T-helper 22 cell (primary cell): ENCODE measurements at places on chromosomes 16 and 17.

DNA sequence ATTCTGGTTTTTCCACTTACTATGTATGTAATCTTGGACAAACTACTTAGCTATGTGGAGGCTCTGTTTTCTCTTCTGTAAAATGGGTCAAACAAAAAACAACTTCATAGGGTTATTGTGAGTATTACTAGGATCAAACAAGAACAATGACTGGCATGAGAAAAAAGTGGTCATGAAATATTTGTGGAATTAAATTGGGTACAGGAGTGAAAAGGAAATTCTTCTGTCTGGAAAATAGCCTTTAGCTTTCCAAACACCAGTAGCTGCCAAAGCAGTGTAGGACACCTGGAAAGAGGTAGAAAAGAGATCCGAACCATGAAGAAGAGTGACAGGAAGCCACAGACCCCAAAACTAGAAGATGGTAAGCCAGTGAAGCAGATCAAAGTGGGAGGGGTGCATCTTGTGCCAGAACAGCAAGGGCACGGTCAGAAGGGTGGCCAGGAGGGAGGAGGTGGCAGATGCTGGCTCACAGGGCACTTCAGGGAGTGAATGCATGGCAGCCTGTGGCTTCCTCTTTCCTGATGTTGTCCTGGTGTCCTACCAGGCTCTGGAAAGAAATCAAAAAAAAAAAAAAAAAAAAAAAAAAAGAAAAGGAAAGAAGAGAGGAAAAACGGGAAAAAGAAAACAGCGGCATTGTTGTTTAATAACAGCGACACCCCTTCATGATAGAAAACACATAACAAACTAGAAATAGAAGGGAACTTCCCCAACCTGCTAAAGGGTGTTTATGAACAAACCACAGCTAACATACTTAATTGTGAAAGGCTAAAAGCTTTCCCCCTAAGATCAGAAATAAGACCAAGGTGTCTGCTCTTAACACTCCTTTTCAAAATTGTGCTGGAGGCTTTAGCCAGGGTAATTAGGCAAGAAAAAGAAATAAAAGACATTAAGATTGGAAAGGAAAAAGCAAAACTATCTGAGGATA, 67.9 kb downstream of the PCTP start:
- DNase-seq, result no peak

- no peak for DNase-seq
These were observed 28.5 kb upstream of the SLC38A8 start for GRCh38 chr16:84071121-84071520.

DNA sequence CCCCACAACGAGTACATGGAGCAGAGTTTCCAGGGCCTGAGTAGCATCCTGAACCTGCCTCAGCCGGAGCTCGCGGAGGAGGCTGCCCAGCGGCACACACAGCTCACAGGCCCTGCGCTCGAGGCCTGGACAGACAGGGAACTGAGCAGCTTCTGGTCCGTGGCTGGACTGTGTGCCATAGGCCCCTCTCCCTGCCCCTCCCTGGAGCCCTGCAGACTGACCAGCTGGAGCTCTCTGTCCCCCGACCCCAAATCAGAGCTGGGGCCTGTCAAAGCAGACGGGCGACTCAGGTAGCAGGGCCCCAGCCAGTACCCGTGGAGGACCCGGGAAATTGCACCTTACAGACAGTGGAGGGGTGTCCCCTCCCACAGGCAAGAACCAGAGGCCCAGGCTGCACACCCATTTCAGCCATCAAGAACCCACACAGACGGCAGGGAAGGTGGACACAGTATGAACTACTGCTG, 13.0 kb downstream of the MRPL27 start:
- DNase-seq, result no peak

DNA sequence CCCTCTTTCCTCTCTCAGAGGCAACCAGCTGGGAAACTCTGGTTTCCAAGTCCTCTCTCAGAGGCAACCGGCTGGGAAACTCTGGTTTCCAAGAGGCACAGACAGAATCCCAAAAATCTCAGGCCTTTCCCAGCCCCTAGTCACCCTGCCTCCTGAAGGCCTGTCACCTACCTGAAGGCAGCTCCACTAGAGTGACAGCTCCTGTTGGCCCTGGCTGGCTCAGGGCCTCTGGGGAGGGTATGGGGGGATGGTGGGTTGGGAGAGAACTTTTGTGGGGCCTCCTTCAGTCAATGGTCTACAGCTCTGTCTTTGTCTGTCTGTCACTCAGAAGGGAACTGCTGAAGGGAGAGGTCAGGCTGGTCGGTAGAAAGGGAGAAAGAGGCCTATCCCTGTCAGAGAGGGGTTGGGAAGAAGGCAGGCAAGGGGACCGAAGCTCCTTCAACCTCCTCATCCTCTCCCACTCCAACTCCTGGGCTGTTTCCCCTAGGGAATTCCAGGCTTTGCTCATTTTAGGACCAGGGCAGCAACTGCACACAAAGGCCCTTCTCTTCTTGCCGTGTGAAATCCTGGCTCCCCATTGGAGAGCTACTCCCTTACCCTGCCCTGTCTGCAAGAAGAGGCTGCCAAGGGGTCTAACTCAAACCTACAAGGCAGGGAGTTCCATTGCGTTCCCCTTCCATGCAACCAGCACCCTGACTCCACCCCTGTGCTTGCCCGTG, 23.6 kb downstream of the COPZ2 start:
- no peak for DNase-seq

DNA sequence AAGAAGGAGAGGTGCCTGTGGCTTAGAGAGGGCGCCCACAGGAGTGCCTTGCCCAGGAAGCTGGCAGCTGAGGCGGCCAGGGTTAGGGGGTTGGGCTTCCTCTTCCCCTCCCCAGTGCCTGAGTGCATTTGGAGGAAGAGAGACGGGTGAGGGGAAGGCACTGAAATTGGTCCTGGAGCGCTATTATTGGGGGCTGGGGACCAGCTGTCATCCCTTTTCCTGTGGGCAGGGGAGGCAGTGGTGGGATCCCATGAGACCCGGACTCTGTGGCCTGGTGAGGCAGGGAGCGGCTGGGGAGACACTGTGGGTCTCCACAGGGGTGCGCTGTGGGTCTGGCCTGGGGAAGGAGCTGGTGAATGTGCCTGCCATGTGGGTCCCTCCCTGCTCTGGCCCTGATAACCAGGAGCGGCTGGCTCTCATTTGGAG, 259.7 kb downstream of the SEC14L1 start:
- DNase-seq, result peak; percentile 53

GRCh38 chr17:18889658-18890057, 31.7 kb downstream of the PRPSAP2 start:
- DNase-seq, result no peak

DNA sequence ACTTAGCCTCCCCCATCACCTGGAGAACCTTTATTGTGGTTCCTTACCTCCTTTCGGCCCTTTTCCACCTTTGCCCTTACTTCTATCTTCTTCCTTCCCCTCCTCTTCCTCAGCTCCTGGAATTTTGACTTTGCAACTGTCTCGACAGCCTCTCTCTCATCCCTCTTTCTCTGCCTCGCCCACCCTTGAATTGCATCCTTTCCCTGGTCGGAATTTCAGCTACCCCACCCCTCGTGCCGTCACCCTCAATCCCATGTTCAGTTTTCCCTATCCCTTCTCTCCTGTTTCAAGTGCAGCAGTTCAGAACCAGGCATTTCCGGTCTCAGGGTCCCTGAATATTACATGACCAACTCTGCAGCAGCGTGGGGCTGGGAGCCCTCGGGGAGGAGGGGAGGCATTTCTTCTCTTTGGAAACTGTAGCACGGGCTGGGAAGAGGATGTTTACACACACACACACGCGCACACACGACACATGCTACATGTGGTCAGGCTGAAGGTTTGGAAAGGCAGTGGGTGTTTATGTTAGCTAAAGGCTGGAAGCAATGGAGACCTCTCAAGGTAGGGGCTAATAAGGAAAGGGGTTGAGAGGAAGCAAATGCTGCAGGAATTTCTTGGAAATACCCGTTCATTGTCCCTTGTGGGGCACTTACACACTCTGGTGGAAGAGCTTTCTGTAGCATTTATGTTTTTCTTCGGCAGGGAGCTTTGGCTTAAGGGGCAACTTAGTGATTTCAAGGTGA, 971 bp downstream of the MINK1 start:
- no peak for DNase-seq

DNA sequence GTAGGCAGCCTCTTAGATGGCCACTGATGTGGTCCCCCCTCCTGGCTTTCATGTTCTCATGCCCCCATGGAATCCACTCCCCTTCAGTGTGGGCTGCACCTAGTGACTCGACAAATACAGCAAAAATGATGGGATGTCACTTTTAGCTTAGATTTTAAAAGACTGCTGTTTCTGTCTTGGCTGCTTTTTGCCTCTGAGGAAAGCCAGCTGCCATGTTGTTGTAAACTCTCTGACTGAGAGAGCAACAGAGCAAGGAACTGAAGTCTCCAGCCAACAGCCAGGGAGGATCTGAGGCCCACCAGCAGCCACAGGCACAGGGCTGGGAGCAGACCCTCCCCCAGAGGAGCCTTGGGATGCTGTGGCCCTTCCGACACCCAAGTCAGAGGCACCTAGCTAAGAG, 60.6 kb upstream of the MARCHF10 start:
- no peak for DNase-seq

DNA sequence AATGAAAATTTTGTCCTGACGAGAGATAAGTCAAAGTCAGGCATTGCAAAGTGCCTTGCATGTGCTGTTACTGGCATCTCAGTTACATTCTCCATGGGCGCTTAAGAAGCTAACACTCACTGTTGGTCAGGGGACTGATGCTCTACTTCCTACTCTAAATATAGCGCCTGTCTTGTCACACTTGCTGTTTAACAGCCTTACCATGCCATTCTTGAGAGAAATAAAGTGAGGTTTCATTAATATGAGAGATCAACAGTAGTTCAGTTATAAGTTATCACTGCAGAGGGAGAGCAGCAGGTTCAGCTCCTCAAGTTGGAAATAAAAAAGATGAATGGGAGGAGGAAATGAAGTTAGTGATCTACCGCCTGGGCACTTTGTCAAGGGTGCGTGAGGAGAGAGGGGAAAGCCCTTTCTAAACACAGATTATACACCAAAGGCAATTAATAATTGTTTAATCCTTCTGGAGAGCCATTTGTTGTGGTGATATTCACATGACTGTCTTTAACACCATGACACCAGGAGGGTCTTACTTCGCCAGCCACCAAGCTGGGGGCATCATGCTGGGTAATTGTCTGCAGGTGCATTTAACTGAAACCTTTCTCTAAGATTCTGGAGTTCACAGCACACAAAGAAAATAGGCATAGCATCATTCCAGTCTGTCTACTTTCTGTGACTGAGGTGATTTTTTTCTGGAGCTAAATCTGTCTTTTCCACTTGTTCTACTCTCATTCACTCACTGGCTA, 568.7 kb upstream of the HSBP1 start:
- no peak for DNase-seq

DNA sequence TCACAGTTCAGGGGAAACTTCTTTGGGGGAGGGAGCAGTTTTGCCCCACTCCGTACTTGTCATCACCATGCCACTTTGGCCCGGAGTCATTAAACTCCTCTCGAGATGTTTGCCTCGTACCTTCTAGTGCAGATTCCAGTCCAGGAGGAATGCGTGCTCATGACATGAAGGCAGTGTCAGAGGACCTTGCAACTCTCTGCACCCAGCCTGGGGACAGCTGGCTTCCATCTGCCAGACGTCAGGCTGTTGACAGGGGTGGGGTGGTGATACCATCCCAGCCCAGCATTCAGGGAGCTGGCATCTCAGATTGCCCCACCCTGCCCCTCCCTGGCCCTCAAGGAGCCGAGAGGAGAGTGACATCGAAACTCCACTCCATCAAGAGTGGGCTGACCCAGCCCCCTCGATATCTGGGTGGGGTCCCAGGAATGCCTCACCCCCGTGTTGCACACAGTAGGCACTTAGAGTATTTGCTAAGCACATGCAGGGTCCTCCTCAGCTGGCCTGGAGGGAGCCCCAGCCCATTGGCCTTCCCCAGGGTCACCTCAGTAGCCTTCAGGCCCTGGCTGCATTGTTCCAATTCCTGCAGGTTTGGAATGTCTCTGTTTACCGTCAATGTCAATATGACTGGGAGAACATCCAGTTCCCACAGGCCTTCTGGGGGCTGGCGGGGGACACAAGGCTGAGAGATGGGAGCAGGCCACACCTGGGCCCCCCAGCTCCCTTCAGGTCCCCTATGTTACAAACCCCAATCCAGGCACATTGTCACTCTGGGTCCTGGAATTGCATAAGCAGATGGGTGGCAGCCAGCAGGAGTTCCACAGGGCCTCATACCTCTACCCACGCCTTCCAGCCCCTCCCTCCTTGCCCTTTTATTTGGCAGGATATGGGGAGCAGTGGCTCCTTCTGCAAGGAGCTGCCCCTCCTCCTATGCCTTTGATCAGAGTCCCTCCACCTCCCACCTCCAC, 21.3 kb upstream of the EMP2 start:
- DNase-seq, result no peak

GRCh38 chr17:74598346-74599022, 6.4 kb upstream of the CD300LD start:
- DNase-seq, result no peak

DNA sequence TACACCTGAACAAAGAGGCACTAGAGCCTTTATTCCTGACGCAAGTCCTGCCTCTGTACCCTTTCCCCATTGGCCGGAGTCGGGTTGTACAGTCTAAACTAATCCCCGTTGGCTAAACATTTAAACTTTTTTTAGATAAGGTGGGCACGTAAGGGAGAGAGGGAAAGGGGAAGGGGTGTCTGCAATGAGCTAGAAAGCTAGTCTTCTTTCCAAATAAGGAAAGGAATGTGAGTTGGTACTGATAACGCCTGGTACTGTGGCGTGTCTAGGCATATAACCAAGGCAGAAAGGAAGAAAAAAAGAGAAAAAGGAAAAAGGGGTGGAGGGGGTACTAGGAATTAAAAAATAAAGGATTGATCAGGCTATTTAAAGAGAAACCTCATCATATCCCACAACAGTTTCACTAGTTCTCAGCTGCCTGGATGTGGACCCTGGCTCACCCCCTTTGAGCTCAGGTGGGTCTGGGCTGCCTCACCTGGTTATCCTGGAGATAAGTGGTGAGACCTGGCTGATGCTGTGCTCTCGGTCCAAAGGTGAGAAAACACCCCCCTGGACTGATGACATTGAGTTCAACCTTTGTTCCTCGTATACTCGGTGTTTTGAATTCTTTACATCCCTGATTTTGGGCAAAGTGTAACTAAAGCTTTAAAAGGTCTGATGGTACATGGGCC, 90.9 kb upstream of the EEF2KMT start:
- no peak for DNase-seq
